ENCODE measurements at places on chromosomes 11 and 22.
A peak's percentile ranks its signal among the peaks of the same experiment; 100 is the strongest.

- no peak for DNase-seq
Measured at GRCh38 chr11:64539239-64539638, 51.8 kb upstream of the SLC22A12 start.

DNA sequence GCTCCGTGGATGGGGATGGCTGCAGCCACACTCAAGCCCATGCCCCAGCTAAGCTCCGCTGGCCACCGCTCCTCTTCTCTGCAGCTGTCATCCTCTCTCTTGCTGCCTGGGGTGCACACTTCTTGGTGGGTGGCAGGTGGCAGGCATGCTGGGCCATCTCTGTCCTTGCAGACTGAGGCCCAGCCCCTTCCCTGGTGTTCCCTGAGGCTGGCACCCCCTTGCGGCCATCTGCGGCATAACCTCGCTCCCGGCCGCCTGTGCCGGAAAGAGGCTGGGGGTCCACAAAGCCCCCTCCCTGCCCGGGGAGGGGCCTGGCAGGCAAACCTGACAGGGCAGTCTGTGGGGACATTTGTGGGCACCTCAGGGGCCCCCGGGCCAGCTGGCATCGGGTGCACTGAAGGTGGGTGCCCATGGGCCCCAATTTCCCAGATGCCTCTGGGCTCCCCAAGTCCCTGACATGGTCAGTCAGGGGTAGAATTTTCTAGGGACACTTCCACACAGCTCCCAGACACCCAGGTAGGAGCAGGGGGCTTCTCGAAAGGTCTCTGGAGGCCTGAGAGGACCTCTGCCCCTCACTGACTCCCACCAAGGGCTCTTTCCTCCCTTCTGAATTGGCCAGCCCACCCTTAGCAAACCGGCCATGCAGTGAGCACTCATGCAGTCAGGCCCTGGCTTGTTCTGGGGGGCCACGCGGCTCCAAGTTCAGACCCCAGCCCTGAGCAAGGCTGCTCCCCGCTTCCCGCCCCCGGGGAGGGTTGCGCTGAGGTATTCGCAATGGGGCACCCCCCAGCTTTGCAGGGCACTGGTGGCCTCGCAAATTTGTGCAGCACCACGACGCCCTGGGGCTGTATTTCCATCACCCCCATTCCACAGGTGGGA is 23.5 kb upstream of the TH start:
- DNase-seq = peak; percentile 51

- no peak for DNase-seq
Measured at GRCh38 chr11:84673753-84674152, 953.4 kb downstream of the DLG2 start.

- no peak for DNase-seq
Measured at GRCh38 chr11:64924910-64925284, 408 bp downstream of the PPP2R5B start.

DNA sequence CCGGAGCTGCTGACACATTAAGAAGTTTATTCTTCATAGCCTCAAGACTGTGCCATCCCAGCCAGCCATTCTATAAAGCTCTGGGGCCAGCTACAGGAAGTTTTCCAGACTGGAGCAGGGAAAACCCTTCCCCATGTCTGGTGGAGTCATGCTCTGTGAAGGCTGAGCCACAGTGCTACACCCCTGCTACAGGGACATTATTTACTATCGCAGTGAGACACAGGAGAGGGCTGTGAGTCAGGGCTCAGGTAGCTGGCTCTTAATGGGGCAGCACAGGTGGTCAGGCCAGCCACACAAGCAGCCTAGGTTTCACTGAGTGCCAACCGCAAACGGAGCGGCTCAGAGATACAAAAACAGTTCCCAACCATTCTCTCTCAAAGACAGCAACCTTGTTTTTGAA is 12.1 kb downstream of the HPS4 start:
- no peak for DNase-seq

Data from naive thymus-derived CD8-positive, alpha-beta T cell (primary cell).